NCI-H2029 (cell line): ENCODE measurements at places on chromosomes 1 and 21.
A peak's percentile ranks its signal among the peaks of the same experiment; 100 is the strongest.

- DNase-seq = no peak
Observed at GRCh38 chr1:110671361-110671760, 3.4 kb downstream of the KCNA3 start.

DNA sequence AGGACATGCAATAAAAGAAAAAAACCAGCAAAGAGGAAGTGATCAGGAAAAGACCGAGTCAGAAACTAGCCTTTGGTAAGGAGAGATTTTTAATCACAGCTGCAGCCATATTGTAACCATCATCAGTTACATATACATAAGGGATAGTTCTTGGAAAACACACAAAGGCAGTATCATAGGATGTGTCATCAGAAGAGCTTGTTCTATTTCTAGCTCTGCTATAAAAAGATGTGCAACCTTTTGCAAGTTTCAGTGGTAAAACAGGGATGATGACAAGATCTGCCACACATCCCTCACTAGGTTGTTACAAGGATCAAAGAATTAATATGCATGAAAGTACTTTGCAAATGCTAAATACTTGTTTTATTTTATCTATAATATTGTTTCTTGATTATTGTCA, 342.0 kb downstream of the VAV3 start:
- no peak for DNase-seq

- DNase-seq = no peak
Observed at GRCh38 chr1:182061594-182061993, at the start of gene ZNF648. Gene ZNF648 (minus strand): TSS chr1:182061712. CDS start chr1:182058010, 3,702 bp downstream.

- DNase-seq = no peak
Observed at GRCh38 chr1:202580619-202581018, 129.6 kb downstream of the SYT2 start.

- DNase-seq = no peak
Observed at GRCh38 chr21:33403128-33403785, at the start of gene IFNGR2. Gene IFNGR2 (plus strand): TSS chr21:33403413. CDS start chr21:33403544, 131 bp downstream.

- no peak for DNase-seq
Observed at GRCh38 chr1:109319114-109319513, 12.3 kb upstream of the MYBPHL start.

DNA sequence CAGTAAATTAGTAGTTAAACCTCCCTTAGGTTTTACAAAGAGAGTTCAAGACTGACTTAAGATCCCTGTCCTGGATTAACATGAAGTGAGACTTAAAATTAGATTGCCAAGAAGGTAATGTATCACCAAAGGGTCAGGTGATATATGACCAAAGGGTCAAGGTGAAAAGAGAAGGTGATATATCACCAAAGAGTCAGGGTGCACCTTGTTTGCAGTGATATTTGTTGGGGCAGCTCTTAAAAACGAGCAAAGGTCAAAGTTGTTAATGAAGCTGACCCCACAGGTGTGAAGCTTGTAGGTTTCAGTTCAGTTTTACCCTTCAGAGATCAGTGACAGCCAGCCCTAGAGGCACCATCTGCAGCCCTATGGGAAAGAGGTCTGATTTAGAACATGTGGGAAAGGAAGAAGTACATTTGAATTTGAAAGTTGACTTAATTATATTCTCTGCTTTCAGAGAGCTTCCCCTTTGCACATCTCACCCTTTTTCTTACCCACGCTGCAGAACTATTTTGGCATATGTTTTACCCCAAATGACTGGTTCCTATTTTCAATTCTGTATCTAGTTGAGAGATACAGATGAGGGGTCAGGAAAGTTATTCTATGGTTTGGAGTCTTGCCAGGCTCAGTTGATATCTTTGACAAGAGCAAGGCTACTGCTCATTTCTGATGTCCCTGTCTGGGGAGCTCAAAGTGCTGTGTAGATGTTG, 170.8 kb downstream of the S1PR1 start:
- no peak for DNase-seq

DNA sequence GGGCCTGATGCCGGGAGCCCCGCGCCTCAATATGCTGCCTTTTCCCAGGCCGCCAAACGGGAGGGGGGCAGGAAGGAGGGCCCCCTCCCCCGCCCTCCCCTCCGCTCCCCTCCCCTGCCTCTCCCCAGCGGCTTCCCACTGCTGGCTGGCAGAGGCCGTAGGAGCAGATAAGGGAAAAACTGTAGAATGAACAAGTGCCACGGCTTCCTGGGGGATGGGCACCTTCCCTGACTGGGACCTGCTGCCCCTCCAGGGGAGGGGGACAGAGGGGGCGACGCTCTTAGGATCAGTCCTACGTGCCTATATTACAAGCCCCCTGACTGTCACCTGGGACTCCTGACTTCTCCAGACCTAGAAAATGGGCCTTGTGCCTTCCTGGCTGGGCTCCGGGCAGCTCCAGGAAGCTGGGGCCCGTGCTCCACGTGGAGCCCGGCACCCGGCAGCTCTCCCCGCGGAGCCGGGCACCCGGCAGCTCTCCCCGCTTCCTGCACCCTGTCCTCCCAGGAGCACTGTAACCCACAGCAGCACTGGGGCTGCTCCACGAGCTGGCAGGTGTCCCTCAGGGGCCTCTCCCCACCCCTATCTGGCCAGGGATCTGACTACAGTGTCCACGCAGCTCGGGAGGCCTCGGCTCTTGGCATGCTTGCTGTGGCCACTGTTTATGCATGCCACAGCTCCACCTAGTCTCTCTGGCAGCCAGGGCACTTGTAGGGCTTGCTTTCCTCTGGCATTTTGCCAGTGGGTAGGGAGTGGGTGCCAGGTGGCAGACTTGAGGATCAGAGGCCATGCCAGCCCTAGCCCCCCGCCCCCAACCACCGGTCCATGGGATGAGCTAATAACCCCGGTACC, 674 bp upstream of the HES5 start:
- DNase-seq = peak; percentile 63

GRCh38 chr1:205298191-205298994, 23.2 kb downstream of the NUAK2 start:
- DNase-seq = peak; percentile 26
